ENCODE measurements at places on chromosomes 7 and 10.

- no peak for DNase-seq
Observed at GRCh38 chr7:3117081-3117480, 73.4 kb upstream of the CARD11 start.

DNA sequence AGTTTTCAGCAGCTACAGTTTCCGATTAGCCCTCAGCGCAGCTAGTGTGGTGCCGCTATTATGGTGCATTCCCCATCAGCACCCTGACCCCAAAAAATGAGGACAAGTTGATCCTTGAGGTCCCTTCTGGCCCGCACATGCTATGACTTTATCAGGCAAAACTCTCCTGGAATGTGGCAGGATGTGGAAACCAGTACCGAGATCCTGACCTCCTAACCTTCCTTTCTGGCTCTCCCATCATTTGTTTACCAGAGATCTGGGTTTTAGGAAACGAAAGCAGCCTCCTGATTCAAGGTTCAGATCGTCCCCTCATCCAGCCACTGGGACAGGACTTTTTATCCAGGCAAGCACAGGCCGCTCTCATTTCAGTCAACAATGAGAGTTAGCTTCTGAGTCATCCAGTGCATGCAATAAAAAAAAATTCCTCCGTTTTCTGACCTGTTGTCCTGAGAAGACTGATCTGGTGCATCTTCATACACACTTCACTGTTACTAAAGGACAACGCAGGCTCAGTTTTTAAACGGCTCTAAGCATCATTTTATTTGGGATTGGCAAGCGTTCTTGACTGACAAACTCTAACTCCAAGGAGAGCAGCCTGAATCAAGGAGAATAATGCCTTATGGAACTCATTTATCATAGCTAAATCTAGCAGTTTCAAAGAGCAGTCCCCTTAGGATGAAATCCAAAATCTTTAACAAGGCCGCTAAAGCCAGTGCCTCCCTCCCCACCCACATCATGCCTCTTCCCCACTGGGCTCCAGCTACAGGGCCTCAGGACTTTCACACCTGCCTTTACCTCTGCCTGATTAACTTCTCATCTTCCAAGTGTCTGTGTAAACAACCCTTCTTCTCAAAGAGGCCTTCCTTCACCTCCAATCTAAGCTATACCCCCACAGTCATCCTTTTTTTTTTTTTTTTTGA, 17.1 kb downstream of the PDLIM1 start:
- no peak for DNase-seq

DNA sequence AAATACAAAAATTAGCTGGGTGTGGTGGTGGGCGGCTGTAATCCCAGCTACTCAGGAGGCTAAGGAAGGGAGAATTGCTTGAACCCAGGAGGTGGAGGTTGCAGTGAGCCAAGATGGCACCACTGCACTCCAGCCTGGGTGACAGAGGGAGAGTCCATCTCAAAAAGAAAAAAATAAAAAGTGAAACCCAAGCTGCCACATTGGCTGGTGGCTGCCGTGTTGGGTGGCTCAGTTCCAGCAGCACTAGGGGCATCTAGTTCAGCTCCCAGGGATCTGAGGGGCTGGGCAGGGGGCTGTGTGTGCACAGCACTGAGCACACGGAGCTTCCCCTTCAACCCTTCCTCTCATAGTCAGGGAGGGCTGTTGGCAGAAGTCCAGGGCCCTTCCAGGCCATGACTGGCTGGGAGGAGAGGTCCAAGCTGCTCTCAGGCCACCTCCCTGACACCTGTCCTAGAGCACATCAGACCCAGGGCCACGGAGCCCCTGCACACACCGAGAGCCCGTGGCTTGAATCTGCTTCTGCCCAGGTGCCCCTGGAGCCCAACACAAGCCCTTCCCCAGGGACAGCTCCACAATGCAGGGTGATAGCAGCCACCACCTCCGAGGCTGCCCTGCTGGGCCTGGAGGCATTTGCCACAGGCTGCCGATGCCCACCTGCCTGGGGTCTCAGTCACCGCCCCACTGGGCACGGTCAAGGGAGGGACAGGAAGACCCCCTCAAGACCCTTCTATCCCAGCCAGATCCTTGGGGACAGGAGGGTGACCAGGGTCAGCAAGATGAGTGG, 47.3 kb downstream of the YKT6 start:
- no peak for DNase-seq

- DNase-seq, result no peak
Observed at GRCh38 chr7:142800088-142800487, 29.3 kb downstream of the PRSS2 start.

DNA sequence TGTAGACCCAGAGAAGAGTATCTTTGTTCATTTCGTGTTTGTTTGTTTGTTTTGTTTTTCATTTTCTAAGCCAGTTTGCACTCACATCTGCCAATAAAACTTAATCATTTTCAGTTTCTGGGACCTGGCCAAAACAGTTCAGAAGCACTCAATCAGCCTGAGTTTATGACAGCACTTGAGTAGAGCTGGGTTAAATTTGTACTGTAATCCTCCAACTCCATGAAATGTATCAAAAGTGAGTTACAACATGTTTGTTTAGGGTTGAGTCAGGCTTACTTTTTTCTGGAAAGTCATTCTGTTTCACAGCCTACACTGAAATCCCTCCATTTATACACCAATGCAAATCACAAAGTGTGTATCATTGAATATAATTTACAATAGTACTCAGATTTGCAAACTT, 91.9 kb downstream of the ZWINT start:
- DNase-seq, result no peak

DNA sequence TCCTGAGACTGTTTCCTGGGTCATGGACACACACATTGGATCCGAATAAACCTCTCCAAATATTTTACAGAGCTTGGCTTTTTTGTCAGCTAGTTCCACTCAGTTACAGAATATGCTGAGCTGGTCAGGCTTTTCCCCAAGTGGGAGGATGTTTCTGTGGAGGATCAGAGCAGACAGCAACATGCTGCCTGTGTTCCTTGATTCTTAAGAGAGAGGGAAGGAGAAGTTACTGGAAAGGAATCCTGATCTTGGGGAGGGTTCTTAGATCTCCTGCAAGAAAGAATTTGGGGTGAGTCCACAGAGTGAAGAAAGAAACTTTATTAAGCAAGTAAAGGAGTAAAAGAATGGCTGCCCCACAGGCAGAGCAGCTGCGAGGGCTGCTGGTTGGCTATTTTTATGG, 76.8 kb upstream of the RPA3 start:
- no peak for DNase-seq

- no peak for DNase-seq
Observed at GRCh38 chr10:65943451-65943850, 982.4 kb upstream of the LRRTM3 start.

DNA sequence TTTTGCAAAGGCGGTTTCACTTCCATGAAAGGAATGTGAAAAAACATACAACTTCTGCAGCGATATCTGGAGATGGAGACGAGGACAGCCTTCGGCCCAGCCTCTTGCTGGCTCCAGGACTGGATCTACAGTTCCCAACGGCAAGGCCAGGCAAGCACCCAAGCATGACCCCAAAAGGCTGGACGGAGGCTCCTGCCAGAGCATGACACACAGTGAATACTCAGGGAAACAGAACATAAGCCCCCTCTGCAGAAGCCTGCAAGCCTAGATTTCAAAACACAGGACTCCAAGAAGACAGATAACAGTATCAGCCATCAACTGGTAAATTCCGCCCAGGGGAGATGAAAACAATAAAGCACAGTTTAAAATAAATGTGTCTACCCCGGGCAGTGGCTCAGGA, 3.3 kb upstream of the LRRC27 start:
- DNase-seq, result no peak

DNA sequence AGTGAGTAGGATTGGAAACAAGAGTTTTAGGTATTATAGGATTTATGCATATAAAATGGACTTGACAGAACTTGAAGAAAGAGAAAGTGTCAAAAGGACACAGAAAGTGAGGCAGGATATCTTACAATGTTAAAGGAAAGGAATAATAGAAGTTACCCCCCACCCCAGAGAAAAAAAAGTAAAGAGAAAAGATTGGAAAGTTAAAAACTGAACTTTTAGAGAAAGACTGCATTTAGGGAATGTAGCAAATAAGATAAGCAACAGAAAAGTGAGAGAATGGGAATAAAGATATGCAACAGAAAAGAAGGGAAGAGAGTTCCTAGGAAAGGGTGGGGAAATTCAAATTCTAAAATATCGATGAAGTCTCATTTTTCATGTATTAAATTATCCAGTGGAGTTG, 250.5 kb upstream of the KAT6B start:
- DNase-seq, result no peak

DNA sequence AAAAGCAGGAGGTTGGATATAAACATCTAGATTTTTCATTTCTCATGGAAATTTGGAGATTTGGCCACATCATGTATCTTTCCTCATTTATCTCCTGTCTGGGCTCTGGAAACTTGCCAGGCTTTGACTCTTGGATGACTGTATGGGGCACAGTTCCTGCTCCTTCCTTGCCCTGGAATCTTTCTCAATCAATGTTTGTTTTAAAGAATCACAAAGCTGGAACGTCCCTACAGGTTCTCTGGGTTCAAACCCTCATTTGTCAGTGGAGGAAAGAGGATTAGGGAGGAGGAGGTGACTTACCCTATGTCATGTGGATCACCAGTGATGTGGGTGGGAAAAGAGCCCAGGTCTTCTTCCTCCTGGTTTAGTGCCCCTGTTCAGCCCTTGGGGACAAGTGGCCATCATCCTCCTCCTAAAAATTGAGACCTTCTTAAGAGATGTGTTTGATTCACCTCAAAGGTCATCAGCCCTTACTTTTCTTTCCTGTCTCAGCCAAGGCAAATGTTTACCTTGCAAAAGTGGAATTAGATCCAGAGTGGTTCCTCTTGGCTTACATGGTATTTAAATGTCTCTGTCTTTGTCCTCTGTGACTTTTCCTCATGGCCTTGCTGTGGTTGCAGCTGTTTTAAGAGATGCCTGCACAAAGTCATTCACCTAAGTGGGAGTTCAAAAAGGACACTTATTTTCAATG, 38.8 kb upstream of the PDZD8 start:
- no peak for DNase-seq

GRCh38 chr10:12445701-12446334, 96.5 kb downstream of the CAMK1D start:
- no peak for DNase-seq

DNA sequence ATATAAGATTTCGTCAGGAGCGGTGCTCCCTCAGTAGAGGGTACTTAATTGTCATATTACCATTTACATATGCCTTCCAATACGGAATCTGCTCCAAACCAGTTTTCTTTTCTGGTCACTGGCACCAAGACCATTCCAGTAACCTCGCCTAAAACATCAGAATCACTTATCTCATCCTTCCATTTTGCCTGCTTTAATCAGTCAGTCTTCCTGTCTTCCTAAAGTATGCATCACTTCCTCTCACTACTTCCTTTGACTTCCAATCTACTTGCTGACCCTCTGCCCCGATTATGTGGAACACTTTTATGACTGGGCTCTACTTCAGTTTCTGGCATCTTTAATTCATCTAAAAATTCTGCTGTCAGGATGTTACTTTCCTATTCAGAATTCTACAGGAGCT, 33.5 kb downstream of the CUL2 start:
- no peak for DNase-seq

- DNase-seq, result peak; percentile 57
Observed at GRCh38 chr10:86795353-86795752, 38.9 kb downstream of the BMPR1A start.

- no peak for DNase-seq
Observed at GRCh38 chr10:44696496-44696895, 214.6 kb upstream of the TMEM72 start.

DNA sequence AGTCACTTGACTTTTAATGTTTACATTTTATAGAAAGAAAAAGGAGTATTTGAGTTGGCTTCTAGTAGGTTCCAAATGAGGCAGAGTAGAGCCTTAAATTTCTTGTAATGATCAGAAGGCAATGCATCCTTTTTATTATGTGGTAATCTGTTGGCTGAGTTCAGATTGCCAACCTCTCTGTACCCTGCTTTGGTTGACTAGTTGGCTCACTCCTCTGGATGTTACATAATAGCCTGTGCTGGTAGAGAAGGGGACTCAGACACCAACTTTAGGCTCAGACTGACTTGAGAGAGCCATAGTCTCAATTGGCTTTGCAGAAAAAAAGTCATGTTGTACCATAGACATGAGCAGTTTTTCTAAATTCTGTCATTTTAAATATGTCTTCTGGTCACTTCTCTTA, 46.8 kb upstream of the GLCCI1 start:
- no peak for DNase-seq

- no peak for DNase-seq
Observed at GRCh38 chr7:38630720-38631673, at the start of gene AMPH. Gene AMPH, minus strand, starts transcription at chr7:38631373. Its CDS starts 22 bp downstream, at chr7:38631351.

DNA sequence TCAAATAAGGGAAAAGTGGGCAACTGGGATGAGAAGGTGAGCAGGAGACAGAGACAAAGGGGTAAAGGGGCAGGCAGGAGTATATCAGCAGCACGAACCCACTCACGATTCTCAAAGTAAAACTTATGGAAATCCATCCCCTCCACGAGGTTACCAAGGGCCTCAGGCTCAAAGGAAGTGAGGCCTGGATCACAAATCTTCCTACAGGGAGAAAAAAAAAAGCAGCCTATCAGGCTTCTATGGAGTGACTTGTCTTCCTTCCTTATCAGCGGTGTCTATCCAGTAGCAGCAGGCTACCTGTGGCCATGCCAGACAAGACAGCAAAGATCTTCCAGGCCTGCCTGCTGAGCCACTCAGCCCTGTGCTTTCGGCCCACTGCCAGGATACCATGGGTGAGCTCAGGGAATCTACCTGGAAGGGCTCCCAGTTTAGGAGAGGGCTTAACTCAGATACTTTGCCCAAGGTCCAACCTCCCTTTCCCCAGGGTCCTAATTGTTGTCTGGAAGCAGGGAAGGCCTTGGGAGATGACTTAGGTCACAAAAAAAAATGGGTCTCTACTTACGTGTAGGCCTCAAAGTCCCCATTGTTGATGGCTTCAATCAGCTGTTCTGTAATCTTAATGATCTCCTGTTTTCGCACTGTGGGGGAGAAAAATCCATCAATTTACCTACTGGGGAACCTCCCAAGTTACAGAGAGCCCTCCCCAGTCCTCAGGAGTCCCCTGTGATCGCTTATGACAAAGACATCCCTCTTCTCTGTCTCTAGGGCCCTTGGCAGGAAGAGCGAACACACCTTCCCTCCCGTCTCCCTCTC, 5.7 kb upstream of the NDST2 start:
- no peak for DNase-seq

DNA sequence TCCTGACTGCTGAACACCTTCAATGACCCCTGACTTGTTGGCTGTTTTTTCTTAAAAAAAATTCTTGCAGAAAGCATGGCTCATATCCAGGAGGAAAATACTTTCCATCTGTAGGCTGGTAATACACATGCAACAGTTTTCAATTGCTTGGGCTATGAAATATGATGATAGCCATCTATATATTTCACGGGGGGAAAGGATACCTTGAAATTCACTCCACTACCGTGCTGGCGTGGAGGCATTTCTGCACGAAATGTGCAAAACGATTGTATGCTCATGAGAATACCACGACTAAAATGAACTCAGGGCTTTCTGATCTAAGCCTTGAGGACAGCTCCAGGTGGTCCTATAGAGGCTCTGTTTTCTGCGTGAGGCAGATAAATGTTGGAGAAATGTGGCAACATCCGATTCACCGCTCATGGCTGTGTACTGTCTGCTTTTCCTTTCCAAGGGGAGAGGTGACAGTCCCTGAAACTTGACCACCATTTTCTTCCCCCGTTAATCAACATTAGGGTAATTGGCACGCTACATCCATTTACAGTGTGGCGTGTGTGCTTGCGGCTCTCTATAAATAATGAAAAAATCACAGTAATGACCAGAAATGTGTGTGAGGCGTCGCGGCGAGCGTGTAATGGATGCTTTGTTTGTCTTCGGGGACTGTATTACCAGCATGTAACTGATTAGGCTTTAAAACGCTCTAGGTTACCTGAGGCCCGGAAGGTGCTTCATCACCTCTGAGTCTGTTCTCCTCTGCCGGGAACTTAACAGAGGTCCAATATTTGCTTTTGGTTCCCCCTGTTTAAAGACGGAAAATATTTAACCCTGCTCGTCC, 12.8 kb upstream of the CARD11 start:
- DNase-seq, result no peak

GRCh38 chr10:97032624-97033023, 153.1 kb downstream of the SLIT1 start:
- DNase-seq, result no peak

Measured in SK-N-MC (cell line).